ENCODE measurements at places on chromosomes 1 and 21. TPM values are rescaled to one million over a fixed set of nuclear protein-coding genes. Genes with fewer than 3 reads are reported as not detected.

RHD gene
- 2.0 TPM for polyA plus RNA-seq

- no peak for DNase-seq
Measured at GRCh38 chr1:185539277-185539943, 194.8 kb upstream of the HMCN1 start.

GRCh38 chr21:46081862-46082712 lies 15.8 kb upstream of the COL6A2 start:
- DNase-seq: no peak

- DNase-seq: no peak
Measured at GRCh38 chr1:218459878-218460711, 115.0 kb downstream of the TGFB2 start.

DNA sequence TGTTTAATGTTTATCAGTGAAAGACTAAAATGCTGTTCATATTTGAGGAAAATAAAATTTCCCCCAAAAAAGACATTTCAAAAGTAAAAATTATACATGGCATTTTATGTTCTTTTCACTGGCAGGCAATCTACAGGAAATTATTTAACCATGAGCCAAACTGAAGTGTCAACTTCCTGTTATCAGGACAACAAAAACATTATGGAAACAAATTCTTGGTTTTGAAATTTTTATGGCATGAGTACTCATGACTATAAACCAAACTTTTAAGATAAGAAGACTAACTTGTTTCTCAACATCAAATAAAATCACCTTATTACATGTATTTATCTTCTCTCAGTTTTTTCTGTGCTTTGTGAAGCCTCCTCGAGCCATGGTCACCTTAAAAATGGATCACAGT lies 698.6 kb downstream of the LTN1 start:
- DNase-seq: no peak

- DNase-seq: no peak
Measured at GRCh38 chr1:177794376-177794991, 175.4 kb downstream of the SEC16B start.

GRCh38 chr1:202656951-202657646 lies 53.2 kb downstream of the SYT2 start:
- no peak for DNase-seq

GRCh38 chr1:12600335-12600734 lies 17.7 kb downstream of the DHRS3 start:
- DNase-seq: no peak

DNA sequence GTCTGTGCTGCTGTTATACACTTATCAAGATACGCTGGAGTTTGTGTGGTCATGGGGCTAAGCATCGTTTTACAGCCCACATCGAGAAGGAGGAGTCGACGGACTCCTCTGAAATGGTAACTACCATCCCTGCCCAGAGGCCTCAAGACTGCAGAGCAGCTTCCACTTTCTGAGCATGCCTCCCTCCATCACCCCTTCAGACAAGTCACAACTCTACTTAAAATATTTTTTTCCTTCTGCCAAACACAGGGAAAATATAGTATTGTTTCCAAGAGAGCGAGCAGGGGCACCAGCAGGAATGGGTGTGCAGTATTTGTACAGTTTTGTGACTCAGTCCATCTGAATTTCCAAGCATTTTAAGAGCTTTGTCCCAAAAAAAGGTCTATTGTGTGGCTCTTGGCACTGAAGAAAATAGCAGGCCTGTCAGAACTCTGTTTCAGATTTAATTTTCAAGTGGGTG lies 14.1 kb downstream of the EVA1C start:
- no peak for DNase-seq

- DNase-seq: peak; percentile 24
Measured at GRCh38 chr1:2979191-2980072, 41.8 kb upstream of the ACTRT2 start.

HMCN1 gene
- 38.9 TPM for polyA plus RNA-seq

ZMYND12 gene
- polyA plus RNA-seq: 2.3 TPM

DNA sequence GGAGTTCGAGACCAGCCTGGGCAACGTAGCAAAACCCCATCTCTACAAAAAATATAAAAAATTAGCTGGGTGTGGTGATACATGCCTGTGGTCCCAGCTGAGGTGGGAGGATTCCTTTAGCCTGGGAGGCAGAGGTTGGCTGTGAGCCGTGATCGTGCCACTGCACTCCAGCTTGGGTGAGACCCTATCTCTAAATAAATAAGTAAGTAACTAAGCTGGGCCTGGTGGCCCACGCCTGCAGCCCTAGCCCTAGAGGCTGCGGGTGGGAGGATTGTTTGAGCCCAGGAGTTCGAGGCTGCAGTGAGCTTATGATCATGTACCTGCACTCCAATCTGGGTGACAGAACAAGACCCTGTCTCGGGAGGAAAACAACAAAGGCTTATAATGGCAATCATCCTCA lies 4.6 kb downstream of the CLIC4 start:
- no peak for DNase-seq

- DNase-seq: no peak
Measured at GRCh38 chr1:245052258-245052657, 102.5 kb upstream of the KIF26B start.

DNA sequence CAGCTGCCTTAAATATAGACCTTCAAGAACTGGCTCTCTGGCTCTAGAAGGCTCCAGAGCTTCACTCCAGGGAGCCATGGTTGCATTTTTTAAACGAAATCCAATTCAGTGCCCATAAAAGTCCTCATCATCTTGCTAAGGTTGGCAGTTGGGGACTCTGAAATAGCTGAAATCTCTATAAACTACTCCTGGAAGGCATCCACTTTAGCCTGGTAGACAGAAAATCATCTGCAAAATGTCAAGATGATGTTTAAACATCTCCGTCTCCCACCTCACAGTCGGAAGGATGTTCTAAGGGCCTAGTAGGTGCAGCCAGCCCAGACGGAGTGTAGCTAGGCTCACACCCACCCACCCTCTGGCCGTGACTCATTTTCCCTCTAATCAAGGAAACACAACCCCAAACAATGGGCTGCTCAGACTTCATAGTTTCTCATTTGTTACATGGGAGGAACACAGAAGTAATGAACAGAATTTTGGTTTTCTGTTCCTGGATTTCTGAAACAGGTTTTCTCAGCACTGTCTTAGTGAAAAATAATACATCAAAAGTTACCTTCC lies 235.4 kb upstream of the KAZN start:
- no peak for DNase-seq

DNA sequence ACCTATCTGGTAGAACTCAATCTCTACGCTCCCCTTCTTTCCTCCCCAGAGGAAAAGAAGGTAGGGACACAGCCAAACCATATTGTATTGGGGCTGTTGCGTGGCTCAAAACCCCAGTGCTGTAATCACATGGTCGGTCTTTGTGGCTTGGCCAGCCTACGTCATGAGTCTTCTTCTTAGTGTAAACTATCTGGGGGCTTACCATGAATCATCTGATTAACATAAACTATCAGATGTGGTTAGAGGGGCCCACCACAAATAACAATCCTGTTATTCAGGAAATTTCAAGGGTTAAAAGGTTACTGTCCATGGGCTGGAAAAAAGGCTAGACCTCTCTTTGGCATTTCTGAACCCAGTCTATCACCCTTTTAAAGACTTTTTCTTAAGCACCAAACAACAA lies 49.5 kb upstream of the GPR52 start:
- no peak for DNase-seq

DNA sequence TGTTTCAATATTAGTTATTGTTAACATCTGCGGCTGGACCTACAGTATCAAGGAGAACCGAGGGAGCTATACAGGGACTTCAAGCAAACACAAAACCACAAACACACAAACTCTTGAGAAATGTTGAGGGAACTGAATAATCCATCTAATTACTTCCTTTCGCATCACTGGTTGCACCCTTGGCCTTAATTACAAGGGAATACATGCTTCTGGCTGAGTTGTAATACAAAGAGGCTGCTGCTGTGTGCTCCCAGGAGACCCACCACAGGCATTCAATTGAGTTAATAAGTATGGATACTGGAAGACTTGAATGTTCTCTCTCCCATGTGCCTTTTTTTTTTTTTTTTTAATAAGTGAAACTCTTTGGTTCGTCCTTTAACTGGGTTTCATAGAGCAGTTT lies 16.8 kb upstream of the SMYD2 start:
- DNase-seq: no peak

GRCh38 chr1:207856276-207857023 lies 54.5 kb downstream of the CD34 start:
- no peak for DNase-seq
